A549 treated with CpdA at 1 μM for 4 hours (cell line): ENCODE measurements at places on chromosomes 16 and 17. TPM values are rescaled to one million over a fixed set of nuclear protein-coding genes. Genes with fewer than 3 reads are reported as not detected.

The PRSS36 gene
- total RNA-seq = 0.35 to 1.1 TPM (median 0.70 TPM) in 5 replicates

The ESRP2 gene
- 0.05 to 0.21 TPM (median 0.12 TPM) in 4 of 5 replicates, not detected in the other for total RNA-seq

The MMP2 gene
- 9.3 to 16.3 TPM (median 11.8 TPM) in 5 replicates for total RNA-seq

The TEX14 gene
- total RNA-seq = 0.02 to 0.15 TPM (median 0.09 TPM) in 4 of 5 replicates, not detected in the other

The PLXDC1 gene
- 0.13 to 0.20 TPM (median 0.15 TPM) in 5 replicates for total RNA-seq

The MMP15 gene
- 13.7 to 21.8 TPM (median 19.8 TPM) in 5 replicates for total RNA-seq

The TEKT1 gene
- total RNA-seq = 0.07 to 0.08 TPM in 2 of 5 replicates, not detected in the others

The CHP2 gene
- 0.03 TPM in 1 of 5 replicates, not detected in the others for total RNA-seq

The PERCC1 gene
- not detected in 5 replicates for total RNA-seq

The SOX15 gene
- total RNA-seq = 0.22 to 0.72 TPM (median 0.37 TPM) in 5 replicates

The KCNJ12 gene
- total RNA-seq = 0.89 to 1.3 TPM (median 0.96 TPM) in 5 replicates

The TBX21 gene
- 0.05 to 0.07 TPM (median 0.07 TPM) in 4 of 5 replicates, not detected in the other for total RNA-seq

The SPNS2 gene
- 7.3 to 13.9 TPM (median 10.7 TPM) in 5 replicates for total RNA-seq

The HSF5 gene
- total RNA-seq = not detected in 5 replicates

The MPV17L gene
- total RNA-seq = 3.0 to 6.4 TPM (median 4.6 TPM) in 5 replicates

The CCL4L2 gene
- total RNA-seq = not detected in 5 replicates

The NCBP3 gene
- 28.5 to 34.7 TPM (median 31.2 TPM) in 5 replicates for total RNA-seq

The PLCG2 gene
- 3.4 to 5.0 TPM (median 3.9 TPM) in 5 replicates for total RNA-seq

The SLC16A11 gene
- total RNA-seq = not detected in 5 replicates
